Panc1 (cell line): ENCODE measurements at places on chromosomes 13 and 19. TPM values are rescaled to one million over a fixed set of nuclear protein-coding genes. Genes with fewer than 3 reads are reported as not detected.

Gene TNFSF13B
- 1.4 TPM for total RNA-seq

Gene URAD
- total RNA-seq = not detected

Gene ALKBH7
- 65.0 TPM for total RNA-seq

Gene SMAD9
- total RNA-seq = 2.4 TPM

Gene ZNF45
- total RNA-seq = 10.7 TPM

Gene SCEL
- not detected for total RNA-seq

Gene PCDH20
- 3.4 TPM for total RNA-seq

Gene ZNF763
- total RNA-seq = 0.39 TPM

Gene GRIK5
- 0.62 TPM for total RNA-seq

Gene NCR1
- not detected for total RNA-seq

Gene NRTN
- 0.80 TPM for total RNA-seq
